Endothelial cell (in vitro differentiated cells): ENCODE measurements at places on chromosomes 2 and 18. TPM values are rescaled to one million over a fixed set of nuclear protein-coding genes. Genes with fewer than 3 reads are reported as not detected.

HNRNPA3 gene
- 264 TPM for total RNA-seq

DNA sequence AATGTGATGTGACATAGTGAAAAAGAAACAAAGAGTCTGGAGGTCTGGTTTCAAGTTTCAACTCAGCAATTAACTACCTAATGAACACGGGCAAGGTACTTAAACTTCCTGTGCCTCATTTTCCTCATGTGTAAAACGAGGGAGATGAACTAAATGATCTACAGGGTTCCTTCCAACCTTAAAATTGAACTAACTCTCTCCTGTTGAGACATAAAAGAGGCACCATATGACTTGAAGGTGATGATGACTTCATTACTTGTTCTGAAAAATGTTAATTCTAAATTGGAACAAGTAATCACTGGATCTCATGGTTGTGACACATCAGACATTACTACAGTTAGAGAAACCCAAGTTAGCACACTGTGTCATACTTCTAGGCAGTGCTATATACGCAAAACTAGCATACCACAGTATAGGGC, 8.9 kb upstream of the REL start:
- DNase-seq = no peak

- no peak for DNase-seq
These were observed 758.1 kb upstream of the ACVR2A start for GRCh38 chr2:147086715-147087114.

- no peak for DNase-seq
These were observed 217.7 kb downstream of the PRKCE start for GRCh38 chr2:45869165-45869501.

- no peak for DNase-seq
These were observed 38.9 kb downstream of the DHRS9 start for GRCh38 chr2:169108099-169108884.

DNA sequence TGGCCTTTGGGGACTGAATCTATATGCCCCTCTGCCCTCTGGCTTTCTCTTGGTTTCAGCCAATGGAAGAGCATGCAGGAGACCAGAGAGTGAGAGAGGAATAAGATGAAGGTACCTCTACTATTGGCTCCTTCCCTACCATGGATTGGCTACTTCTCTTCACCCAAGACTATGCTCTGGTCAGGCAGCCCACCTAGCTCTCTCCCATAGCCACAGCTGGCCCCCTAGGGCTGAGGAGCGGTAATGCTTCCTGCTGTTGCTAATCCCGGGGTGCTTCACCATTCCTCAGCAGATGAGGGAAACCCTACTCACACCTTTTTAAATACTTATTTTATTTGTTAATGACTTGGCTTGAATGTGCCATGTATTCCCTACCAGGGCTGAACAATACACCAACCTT, 142.4 kb downstream of the MREG start:
- DNase-seq = peak; percentile 34

DNA sequence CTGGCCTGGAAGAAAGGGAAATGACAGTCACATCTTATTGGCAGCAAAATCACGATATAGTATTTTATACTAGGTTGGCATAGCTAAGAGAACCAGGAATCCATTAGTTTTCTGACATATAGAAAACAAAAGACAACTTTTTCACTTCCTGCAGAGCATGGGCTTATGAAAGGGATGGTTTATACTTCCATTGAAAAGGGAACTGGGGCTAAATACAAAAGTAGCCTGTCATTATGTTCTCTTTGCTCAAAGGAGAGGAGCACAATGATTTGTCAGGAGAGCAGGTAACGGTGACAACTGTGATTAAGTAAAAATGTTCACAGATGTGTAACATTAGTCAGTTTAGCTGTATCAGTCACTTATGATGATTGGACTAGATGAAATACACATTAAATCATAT, 46.4 kb downstream of the SLC25A12 start:
- DNase-seq = no peak

DNA sequence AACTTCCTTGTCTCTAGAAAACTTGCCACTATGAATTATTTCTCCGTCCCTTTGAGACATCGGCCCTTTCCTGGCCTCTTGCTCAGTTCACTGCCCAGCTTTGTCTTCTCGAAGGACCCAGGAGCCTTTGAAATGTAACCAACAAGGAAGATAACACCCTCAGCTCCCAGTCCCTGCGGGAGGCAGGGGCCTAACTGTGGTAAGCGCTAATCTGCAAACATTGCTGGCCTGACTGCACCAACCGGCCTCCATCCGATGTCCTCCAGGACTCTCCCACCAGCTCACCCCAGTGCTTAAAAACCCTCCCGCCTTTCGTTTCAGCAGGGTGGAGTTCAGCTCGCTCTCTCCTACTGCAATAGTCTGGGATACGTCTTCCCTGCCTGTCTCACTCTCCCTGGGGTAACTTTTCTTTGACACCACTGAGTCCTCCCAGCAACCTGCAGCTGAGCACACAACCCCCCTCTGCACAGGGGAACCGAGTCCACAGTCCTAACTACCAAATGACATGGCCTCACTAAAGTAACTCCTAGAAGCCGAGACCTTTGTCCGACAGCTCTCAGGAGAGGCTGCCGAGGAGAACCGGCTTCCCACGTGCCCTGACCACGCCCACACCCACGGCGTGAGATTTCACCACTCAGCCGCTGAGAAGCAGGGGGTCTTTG, 76.1 kb downstream of the MBP start:
- DNase-seq = no peak

- DNase-seq = no peak
These were observed 147.3 kb upstream of the CYP1B1 start for GRCh38 chr2:38223256-38223655.

DNA sequence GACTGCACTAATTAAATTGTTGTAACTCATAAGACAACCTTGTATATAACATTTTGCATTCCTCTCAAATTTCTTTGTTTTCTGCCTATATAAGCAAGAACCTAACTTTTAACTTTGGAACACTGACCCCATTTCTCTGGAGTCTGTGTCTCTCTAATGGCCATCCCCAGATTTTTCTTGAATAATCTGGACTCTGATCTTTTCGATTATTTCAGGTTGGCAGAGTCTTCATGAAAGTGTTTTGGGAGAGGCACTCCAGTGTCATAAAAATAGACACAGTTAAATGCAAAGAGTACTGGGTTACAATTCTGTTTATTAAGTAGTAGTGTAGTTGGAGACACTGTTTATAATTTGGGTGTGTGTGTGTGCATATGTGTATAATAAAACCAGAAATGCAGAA, 1467.7 kb upstream of the CELF4 start:
- DNase-seq = no peak

DNA sequence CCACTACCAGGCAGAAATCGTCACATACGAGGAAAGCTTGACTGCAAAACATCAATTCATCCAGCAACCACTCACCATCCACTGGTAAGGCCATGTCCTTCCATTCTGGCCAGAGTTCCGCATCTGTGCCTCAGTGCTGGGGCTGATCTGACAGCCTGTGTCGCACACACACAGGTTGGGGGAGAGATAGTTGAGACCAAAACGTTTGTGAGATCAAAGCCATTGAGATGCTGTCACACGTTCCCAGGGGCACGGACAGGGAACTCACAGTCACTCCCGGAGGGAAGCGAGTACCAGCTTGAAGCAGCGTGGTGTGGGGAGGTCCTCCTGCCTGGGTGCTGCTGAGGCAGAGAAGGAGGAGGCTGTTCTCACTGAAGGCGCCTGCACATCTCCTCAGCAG, 458.5 kb upstream of the SALL3 start:
- DNase-seq = no peak

DNA sequence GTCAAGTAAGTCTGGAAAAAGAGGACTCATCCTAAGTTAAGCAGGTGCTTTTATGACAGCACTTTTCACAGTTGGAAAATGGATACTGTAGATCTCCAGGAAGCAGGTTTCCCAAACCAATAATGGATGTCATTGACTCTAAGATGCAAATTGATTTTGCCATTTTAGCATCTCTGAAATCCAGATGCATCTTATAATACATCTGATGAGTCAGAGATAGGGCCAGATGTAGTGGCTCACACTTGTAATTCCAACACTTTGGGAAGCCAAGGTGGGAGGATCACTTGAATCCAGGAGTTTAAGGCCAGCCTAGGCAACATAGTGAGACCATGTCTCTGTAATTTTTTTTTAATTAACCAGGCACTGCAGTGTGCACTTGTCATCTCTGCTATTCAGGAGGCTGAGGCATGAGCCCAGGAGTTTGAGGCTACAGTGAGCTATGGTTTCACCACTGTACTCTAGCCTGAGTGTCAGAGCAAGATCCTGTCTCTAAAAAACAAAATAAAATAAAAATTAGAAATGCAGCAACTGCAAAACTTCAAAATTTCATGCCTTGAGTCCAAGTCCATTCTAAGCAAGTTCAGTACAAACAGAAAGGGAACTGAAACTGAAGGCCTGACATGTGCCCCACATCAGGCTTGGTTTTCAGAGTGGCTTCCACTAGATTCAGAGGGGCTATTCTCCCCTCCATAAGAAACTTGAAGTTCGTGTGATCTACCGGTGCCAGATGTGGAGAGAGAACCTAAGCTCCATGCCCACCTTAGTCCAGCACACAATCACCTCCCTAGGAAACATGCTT, 267.8 kb upstream of the NCKAP5 start:
- no peak for DNase-seq

TMEM163 gene
- 150 TPM for total RNA-seq

GRCh38 chr2:1210352-1210751, 202.9 kb upstream of the TPO start:
- DNase-seq = no peak

NT5DC4 gene
- not detected for total RNA-seq

REG3G gene
- not detected for total RNA-seq

CCL20 gene
- not detected for total RNA-seq
